ENCODE measurements at places on chromosomes 6 and 20. TPM values are rescaled to one million over a fixed set of nuclear protein-coding genes. Genes with fewer than 3 reads are reported as not detected.

DNA sequence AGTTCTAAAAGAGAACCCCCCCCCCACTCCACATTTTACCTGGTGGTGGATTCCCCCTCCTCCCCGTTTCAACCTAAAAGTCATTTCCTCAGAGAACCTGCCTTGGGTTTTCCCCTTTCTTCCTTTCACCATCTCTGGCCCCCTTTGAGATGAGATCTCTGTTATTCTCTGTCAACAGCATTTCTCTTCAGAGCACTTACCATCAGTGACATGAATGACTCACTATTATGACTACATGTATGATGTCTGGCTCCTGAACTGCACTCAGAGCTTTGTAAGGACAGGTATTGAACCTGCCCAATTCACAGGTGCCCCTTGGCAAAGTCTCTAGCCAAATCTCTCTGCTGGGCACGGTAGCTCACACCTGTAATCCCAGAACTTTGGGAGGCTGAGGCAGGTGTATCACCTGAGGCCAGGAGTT lies 61.4 kb upstream of the JARID2 start:
- no peak for DNase-seq

The DSE gene
- 15.7 TPM for polyA plus RNA-seq

The LGSN gene
- 8.1 TPM for polyA plus RNA-seq

- no peak for DNase-seq
Observed at GRCh38 chr6:10409731-10410206, 5.1 kb downstream of the TFAP2A start.
